ENCODE measurements at places on chromosomes 11 and 22. TPM values are rescaled to one million over a fixed set of nuclear protein-coding genes. Genes with fewer than 3 reads are reported as not detected.

Gene SLC5A1
- total RNA-seq, result not detected

Gene SOX6
- not detected for total RNA-seq

Gene TEX54
- 1.3 TPM for total RNA-seq

Gene RAG2
- total RNA-seq, result not detected

Gene MYO7A
- total RNA-seq, result 0.29 TPM

Gene EXPH5
- total RNA-seq, result 0.65 TPM

Gene RRM1
- 173 TPM for total RNA-seq

Gene ATXN10
- total RNA-seq, result 110 TPM

Gene KDM4E
- total RNA-seq, result not detected

Gene OR51B2
- not detected for total RNA-seq

Gene C11orf97
- not detected for total RNA-seq

Gene F2
- not detected for total RNA-seq

Gene NDUFC2
- total RNA-seq, result 208 TPM

Gene FIBIN
- total RNA-seq, result not detected

Gene OR4D6
- not detected for total RNA-seq

Gene NRGN
- 6.1 TPM for total RNA-seq

Gene POU2AF1
- 81.0 TPM for total RNA-seq

Gene MS4A15
- not detected for total RNA-seq

Gene SUSD2
- total RNA-seq, result 0.83 TPM

Gene GGT1
- total RNA-seq, result 61.0 TPM

Gene MS4A6A
- not detected for total RNA-seq

Gene CARD16
- total RNA-seq, result 9.5 TPM

Gene ANO3
- total RNA-seq, result not detected

Gene OR8D1
- total RNA-seq, result not detected

Gene NLRP6
- 5.2 TPM for total RNA-seq

Gene HTR3A
- not detected for total RNA-seq

Gene LMO1
- total RNA-seq, result not detected

Gene APOL5
- total RNA-seq, result not detected

Gene APOL3
- total RNA-seq, result 52.4 TPM

Gene OR2D2
- 0.56 TPM for total RNA-seq

Gene MMP13
- total RNA-seq, result not detected

Gene SYCE3
- total RNA-seq, result not detected

Gene TRIM68
- 9.4 TPM for total RNA-seq

Gene SLC22A8
- not detected for total RNA-seq

Gene SLC22A12
- total RNA-seq, result not detected

Gene TSSC4
- 76.4 TPM for total RNA-seq

Gene OR56A3
- total RNA-seq, result not detected

Gene KREMEN1
- not detected for total RNA-seq

Gene JAM3
- 3.9 TPM for total RNA-seq

Gene DDIAS
- total RNA-seq, result 28.7 TPM

Gene LAYN
- total RNA-seq, result 8.0 TPM

Gene YPEL4
- total RNA-seq, result 0.39 TPM

Gene INSC
- not detected for total RNA-seq

Gene KMT2A
- 87.8 TPM for total RNA-seq

Gene PMM1
- total RNA-seq, result 22.6 TPM

Gene OR5M10
- not detected for total RNA-seq

Gene ACTN3
- total RNA-seq, result not detected

All from activated T-helper 1 cell treated with anti-CD3 and anti-CD28 coated beads, Interleukin-12 subunit alpha, Interleukin-12 subunit beta, Interleukin-2, Interleukin-4 antibody, amounts not matched to agents 30 ng/mL and 10 ng/mL and 1 ng/mL, durations not matched to agents 14 hours and 24 hours and 36 hours (primary cell).